Posterior cingulate gyrus (tissue), 11 donors: ENCODE measurements at places on chromosomes 16 and 17.

DNA sequence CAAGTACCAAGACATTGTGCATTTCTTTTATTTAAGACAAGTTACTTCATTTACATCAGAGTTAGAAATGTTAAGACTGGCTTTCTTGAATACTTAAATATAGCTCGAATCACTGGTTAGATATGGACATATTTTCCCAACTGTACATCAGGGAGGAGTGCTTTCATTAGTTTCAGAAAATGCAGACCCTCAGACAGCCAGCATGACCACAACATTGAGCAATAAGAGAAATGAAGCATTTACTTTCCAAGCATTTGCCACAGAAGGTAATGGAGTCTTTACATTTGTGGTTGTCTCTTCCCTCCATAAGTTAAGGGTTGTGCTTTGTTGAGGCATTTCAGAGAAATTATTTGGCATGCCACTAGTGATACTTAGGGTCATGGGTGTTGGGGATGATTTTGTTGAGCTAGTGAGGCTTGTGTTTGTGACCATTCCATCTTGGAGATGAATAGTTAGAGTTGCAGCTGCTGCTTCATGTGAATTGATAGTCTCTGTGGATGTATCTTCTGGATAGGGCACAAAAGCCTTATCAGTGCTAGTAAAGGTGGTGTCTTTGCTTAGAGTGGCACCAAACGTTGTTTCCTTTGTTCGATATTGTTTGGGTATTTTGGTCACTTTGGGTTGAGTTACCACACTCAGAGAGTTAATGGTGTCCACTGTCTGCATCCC is 2.1 kb downstream of the OMG start:
- DNase-seq, result no peak

- DNase-seq, result no peak
These were observed 9.8 kb upstream of the CMTM3 start for GRCh38 chr16:66594739-66595138.

DNA sequence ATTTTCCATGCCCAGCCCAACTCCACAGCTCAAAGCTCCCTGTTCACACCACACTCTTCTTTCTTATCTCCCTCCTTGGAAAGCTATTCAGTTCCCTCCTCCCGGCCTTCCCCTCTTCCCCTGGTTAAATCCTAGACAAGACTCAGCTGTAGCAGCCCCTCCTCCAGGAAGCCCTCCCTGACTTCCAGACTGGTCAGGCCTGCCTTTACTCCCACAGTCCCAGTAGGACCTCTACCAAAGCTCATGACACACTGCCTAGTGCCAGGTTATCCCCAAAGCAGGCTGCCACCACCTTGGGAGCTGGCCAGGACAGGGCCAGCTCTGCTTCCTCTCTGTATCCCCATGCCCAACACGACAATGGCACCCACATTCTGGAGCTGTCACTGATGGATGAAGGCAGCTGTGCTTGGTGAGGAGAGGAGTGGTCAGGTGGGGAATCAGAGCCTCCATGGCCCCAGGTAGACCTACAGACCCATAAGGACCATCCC is 50.0 kb downstream of the BEAN1 start:
- no peak for DNase-seq

GRCh38 chr17:44132275-44132821 is 8.9 kb upstream of the HDAC5 start:
- DNase-seq, result no peak

GRCh38 chr16:70381604-70382342 is 35.1 kb downstream of the DDX19A start:
- no peak for DNase-seq

DNA sequence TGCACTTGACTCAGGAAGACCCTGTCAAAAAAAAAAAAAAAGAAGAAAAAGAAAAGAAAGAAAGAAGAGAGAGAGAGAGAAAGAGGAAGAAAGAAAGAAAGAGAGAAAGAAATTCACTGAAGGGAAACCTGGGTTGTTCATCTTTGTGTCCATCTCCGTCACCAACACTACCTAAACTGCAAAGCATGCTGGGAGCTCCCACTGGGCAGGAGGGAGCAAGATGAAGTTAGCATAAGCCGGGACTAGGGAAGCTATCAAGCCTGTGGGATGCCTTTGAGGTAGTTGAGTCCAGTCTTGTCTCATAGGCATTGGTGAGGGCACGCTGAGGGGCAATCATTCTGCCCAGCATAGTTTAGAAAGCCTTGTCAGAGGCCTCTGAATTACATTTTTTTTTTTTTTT is 7.6 kb upstream of the CBFB start:
- no peak for DNase-seq

DNA sequence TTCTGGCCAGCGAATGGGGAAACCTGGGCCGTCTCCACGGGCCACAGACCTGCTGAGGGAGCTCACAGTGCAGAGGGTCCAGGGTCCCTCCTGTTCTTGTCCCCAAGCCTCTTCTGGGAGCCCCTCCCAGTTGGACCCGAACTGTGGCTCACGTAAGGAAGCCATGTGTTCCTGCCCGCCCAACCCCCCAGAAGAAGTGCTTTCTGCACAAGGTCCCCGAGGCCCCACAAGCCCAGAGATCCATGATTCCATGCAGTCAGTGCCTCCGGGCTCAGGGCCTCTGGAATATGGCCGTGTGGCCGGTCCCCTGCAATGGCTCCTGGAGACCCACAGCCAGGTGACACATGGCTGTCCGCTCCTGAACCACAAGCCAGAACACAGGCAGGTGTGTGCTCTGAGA is 272.4 kb downstream of the C16orf95 start:
- no peak for DNase-seq

- no peak for DNase-seq
These were observed 13.2 kb downstream of the GLIS2 start for GRCh38 chr16:4328782-4329775.

GRCh38 chr16:84278968-84279367 is 15.7 kb upstream of the WFDC1 start:
- peak; percentile 58 for DNase-seq

DNA sequence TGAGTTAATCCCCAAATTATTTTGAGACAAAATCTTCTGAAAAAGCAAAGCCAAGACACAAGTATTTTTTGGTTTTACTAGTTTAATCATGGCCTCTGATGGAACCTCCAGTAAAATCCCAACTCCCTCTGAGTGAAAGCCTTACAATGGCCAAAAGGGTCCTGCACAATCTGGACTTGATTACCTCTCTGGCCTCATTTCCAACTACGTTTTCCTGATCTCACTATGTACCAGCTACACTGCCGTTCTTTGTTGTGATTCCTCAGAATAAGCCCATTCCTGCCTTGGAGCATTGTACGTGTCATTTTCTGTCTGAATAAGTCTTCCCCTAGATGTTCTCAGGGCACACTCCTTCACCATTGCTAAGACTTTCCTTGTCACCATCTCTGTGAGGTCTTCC is 37.3 kb downstream of the SPOP start:
- DNase-seq, result no peak

DNA sequence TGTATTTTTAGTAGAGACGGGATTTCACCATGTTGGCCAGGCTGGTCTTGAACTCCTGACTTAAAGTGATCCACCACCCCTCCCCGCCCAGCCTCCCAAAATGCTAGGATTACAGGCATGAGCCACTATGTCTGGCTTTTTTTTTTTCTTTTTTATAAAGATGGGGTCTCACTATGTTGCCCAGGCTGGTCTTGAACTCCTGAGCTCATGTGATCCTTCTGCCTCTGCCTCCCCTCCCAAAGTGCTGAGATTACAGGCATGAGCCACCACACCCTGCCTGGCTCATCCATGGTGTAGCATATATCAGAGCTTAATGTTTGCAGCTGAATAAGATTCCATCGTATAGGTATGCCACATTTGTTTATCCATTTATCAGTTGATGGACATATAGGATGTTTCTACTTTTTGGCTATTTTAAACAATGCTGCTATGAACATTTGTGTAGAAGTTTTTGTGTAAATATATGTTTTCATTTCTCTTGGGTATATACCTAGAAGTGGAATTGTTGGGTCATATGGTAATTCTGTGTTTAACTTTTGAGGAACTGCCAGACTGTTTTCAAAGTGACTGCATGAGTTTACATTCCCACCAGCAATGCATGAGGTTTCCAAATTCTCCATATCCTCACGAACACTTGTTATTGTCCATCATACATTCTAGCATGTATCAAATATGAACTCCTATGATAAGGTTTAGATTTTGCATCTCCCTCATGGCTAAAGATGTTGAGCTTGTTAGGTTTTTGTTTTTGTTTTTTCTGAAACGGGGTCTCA is 55.7 kb upstream of the HAS3 start:
- DNase-seq, result no peak

DNA sequence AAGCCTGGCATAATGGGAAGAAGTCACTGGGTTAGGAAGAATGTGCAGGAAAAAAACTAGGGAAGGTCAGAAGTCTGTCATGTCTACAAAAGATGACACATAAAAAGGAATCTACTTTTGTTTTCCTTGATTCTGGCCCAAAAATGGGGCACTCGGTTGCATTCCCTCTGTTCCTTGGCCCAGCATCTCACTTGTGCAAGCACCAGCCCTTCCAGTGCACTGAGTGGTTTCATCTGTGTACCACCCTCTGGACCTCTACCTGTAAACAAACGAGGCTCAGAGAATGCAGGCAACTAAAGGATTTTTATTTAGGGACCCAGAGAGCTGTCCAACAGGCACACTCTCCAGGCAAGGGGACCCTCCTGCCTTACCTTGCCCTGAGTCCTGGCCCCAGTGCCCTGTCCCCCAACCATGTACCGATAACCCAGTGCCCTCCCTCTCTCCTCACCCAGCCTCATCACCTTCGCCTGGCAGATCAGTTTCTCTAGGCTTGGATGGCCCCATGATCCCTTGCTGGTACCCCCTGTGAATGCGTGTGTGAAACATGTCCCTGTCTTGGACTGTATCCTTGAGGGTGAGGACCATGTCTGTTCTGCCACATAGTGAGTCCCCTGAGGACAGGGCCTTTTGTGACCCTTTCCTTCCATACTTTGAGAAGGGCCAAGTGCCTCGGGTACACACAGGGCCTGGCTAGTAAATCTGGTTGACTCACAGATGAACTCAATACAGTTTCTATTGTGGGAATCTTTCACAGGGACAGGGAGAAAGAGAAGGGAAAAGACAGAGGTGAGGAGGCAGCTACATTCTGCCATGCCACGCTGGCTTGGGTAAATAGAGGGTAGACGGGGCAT is 13.3 kb downstream of the NXPH3 start:
- no peak for DNase-seq

- no peak for DNase-seq
These were observed 101.4 kb downstream of the RAP1GAP2 start for GRCh38 chr17:2897605-2898004.

- DNase-seq, result no peak
These were observed 9.2 kb upstream of the TVP23A start for GRCh38 chr16:10827691-10828341.

DNA sequence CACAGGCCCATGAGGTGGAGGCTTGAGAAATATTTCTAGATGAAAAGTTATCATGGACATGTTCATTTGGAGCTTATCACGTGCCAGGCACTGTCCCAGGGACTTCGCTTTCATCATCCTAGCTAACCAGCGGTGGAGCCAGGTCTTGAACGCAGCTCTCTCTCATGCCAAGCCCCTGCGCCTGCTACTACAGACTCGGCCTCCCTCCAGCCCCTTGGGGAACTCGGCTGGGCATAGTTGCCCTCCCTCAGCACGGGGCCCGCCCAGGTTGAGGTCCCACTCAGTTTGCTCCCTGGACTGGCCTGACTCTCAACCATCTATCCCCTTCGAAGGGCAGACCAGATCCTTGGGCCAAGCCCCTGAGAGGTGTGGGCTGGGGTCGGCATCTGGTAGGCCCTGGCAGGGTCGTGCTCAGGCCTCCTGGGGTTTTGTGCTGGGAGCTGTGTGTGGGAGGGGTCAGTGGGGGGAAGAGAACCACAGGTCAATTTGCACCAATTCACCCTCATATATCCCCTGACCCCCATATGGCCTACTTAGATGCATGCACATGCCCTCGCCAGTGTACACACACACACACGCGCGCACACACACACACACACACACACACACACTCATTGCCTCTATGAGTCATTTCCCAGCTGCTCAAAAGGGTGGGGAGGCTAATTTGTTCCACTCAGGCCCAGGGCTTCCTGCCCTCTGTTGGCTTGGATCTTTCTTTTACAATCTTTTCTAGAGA is 12.1 kb upstream of the SCN4A start:
- DNase-seq, result no peak

DNA sequence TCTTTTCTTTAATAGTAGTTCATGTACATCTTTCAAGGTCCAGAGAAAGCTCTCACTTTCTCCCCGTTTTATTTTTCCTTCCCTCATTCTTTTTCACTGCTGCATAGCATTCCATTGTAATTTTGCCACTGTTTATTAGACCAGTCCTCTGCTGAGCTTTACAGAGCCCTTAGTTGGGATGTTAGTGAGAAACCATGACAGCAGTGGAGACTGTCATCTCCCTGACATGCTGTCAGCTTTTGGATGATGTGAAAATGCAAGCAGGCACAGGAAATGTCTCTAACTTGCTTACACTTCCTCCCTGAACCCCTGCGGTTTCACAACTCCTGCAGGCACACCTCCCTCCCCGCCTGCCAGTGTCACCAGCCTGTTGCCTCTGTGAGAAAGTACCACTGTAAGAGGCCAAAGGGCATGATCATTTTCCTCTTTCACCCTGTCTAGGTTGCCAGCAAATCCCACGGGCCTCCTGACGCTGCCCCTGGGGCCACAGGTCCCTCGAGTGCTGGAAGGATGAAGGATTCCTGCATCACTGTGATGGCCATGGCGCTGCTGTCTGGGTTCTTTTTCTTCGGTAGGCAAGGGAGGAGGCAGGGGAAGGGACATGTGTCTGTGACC is at the start of gene ITGAL:
ITGAL (plus strand) TSS at position 415 of the 615 bp plus-strand sequence; CDS start at position 511, 96 bp downstream.
- no peak for DNase-seq

GRCh38 chr16:48560692-48561091 is 49.3 kb downstream of the N4BP1 start:
- no peak for DNase-seq

DNA sequence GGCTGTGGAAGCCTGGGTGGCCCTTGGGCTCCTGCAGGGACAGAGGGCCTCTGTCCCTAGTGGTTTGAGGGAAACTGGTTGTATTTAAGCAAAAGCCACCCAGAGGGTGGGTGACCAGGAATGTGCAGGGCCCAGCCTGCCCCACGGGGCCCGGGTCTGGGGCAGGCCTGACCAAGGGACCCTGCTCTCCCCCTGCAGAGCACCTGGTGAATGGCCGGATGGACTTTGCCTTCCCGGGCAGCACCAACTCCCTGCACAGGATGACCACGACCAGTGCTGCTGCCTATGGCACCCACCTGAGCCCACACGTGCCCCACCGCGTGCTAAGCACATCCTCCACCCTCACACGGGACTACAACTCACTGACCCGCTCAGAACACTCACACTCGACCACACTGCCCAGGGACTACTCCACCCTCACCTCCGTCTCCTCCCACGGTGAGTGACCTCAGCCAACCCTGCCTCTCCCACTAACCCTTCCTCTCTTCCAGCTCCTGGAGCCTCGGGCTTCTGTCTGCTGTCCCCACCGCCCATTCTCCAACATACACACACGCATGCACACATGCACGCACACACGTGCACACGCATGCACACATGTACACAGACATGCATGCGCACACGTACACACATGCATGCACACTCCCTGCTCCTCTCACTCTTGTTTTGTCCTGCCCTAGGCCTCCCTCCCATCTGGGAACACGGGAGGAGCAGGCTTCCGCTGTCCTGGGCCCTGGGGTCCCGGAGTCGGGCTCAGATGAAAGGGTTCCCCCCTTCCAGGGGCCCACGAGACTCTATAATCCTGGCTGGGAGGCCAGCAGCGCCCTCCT is 10.4 kb downstream of the GALK1 start:
- DNase-seq, result no peak

GRCh38 chr16:2468725-2469398 is 2.2 kb upstream of the NTN3 start:
- DNase-seq, result peak; percentile 57
